ENCODE measurements at places on chromosomes 12 and 14.

DNA sequence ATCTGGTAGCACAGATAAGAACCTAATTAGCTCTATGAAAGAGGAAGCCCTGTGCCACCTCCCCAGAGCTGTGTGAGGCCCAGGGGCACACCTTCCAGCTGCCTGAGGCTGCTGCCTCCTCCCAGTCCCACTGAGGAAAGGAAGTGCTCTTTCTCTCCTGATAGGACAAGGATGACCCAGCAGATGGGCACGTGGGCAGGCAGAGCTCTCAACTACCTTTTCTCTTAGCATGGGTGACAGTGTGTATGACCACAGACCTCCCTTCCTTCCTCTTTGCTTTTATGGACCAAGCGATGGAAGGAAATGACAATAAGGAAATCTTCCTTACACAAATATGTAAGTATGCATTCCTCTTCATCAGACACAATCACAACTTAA, 127.6 kb upstream of the AMIGO2 start:
- H3K36me3 ChIP-seq: no peaks in the 10 kb centered on the region
- no peak overlapping the region for H3K4me3 ChIP-seq
- H3K4me1 ChIP-seq: no peaks in the 10 kb centered on the region
- no peak for DNase-seq
- H3K27me3 ChIP-seq: no peaks in the 10 kb centered on the region

- H3K27me3 ChIP-seq: no peaks in the 10 kb centered on the region
- H3K27ac ChIP-seq: no peak overlapping the region
- H3K36me3 ChIP-seq: no peaks in the 10 kb centered on the region
- H3K4me3 ChIP-seq: no peak overlapping the region
- H3K4me1 ChIP-seq: no peaks in the 10 kb centered on the region
Measured at GRCh38 chr12:107007411-107007810, 20.5 kb upstream of the MTERF2 start.

DNA sequence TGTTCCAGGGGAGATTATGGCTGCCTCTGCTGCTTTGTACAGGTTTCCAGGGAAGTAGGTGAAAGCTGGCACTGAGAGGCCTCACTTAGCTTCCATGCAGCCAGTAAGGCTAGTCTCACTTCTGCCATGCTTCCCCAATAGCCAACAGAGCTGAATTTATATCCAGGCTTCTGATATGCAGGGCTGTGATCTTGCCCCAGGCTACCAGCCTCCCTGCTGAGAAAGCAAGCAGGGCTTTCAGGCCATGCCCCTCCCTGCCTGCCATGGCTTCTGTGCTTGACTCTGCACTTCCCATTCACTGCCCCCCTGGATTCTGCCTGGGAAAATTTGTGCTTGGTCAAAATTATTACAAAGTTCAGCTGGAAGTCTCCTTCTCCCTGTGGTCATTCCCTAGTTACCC, 302.1 kb upstream of the FBXO33 start:
- no peak for DNase-seq
- H3K27ac ChIP-seq: no peak overlapping the region
- H3K27me3 ChIP-seq: no peaks in the 10 kb centered on the region
- H3K4me3 ChIP-seq: no peak overlapping the region
- H3K36me3 ChIP-seq: no peaks in the 10 kb centered on the region

DNA sequence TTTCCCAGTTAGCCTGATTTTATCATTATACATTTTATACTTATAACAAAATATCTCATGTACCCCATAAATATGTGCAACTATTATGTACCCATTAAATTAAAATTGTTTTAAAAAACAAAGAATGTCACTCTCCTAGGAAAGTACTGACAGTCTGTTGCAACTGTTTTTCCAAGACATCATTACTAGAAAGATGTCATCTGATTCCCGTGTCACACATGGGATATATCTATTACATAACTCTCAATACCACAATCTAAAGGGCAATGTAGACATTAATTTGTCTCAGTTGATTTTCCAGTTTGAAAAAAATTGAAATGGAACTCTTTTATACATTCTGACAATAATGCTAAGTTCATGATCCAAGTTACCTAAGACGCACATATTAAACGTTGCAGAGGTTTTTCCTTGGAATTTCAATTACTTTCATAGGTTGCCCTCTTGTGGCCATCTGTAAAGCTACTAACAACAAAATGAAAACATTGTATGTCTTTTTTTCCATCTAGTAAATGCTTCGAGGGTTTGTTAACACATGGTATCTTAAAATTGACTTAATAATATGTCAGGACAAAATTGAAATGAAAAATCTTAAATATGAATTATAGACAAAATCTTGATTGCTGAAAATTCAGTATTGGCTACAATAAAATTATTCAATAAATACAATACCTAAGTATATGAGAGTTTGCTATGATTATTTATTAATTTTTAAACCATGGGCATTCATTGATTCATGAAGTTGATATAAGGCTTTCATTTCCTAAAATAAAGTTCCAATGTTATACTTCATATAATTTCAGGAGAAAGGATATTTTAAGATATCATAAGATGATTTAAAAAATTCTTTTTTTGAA, 131.6 kb downstream of the PPFIA2 start:
- no peaks in the 10 kb centered on the region for H3K27me3 ChIP-seq
- H3K27ac ChIP-seq: no peak overlapping the region
- H3K4me3 ChIP-seq: no peak overlapping the region
- no peak for DNase-seq

GRCh38 chr12:1325666-1326065, 268.7 kb downstream of the FBXL14 start:
- no peaks in the 10 kb centered on the region for H3K36me3 ChIP-seq
- DNase-seq: no peak
- no peaks in the 10 kb centered on the region for H3K4me1 ChIP-seq
- H3K27ac ChIP-seq: no peak overlapping the region

GRCh38 chr14:104072586-104072985, 12.9 kb upstream of the ASPG start:
- no peaks in the 10 kb centered on the region for H3K36me3 ChIP-seq
- no peak overlapping the region for H3K27ac ChIP-seq
- H3K4me3 ChIP-seq: no peak overlapping the region
- no peak for DNase-seq
- H3K27me3 ChIP-seq: peaks cover 21% of the 10 kb centered on the region

DNA sequence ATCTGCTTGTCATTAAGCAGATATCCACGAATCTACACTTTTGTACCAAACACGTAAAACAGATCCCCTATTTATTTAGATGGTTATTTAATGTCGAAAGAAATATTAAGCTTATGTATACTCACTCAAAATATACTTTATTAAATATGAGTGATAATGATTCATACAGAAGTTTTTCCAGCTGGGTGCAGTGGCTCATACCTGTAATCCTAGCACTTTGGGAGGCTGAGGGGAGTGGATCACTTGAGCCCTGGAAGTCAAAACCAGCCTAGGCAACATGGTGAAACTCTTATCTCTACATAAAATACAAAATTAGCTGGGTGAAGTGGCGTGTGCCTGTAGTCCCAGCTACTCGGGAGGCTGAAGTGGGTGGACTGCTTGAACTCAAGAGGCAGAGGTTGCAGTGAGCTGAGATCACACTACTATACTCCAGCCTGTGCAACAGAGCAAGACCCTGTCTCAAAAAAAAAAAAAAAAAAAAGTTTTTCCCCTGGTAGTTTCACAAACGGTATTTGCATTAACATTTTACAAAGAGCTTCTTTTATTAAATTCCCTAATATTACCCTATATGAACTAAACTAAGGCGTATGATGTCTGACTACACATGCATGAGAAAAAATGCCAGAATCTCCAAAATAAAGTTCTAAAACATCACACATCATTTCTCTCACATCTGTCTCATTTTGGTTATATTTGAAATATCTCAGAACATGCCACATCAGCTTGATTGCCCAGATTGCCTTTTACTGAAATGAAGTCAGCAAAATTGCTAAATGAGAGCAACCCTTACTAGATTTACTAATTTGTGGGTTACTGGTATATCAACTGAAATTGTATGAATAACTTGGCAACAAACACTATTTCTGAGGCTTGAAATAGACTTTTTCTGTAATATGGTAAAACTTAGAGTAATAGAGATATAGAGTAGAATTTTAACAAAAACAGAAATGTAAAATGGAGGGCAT, 74.9 kb downstream of the PAWR start:
- H3K36me3 ChIP-seq: no peaks in the 10 kb centered on the region
- no peak overlapping the region for H3K27ac ChIP-seq
- no peaks in the 10 kb centered on the region for H3K4me1 ChIP-seq
- H3K27me3 ChIP-seq: no peaks in the 10 kb centered on the region

DNA sequence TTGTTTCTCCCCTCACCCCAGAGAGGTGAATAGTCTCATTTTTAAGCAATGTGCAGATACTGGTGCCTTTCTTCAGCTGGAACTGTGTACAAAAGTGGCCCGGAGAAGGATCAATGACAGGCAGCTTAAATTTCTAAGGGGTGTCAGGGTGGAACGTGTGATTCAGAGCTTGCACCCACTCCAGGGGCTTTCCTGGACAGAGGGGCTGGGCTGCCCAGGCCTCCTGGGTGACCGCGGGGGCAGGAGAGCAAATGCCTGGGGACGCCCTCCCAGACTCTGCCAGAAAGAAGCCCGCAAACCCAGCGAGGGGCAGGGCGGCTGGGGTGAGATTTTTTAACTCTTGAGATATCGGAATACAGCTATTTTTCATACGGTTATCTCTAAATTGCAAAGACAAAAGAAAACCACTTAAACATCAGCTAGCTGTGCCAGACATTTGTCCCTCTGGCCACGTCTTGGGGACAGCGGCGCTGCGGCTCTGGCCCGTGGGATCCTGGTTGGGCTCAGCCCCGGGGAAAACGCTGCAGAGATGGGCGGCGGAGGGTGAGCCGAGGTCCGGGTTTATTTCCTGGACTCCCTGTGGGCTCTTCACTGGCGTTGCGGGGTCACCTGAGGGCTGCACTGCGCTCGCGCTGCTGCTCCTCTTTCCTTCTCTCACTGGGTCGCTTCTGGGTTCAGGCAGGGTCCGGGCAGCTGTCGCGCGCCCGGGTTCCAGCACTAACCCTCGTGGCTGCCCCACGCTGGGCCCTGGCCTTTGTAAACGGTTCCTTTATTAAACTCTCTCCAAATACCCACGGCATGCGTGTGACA, 35.8 kb downstream of the NFKBIA start:
- H3K27me3 ChIP-seq: no peaks in the 10 kb centered on the region
- DNase-seq: no peak
- H3K36me3 ChIP-seq: no peaks in the 10 kb centered on the region
- H3K4me3 ChIP-seq: no peak overlapping the region
- H3K27ac ChIP-seq: peak overlapping the region; percentile 80
- H3K4me1 ChIP-seq: no peaks in the 10 kb centered on the region

DNA sequence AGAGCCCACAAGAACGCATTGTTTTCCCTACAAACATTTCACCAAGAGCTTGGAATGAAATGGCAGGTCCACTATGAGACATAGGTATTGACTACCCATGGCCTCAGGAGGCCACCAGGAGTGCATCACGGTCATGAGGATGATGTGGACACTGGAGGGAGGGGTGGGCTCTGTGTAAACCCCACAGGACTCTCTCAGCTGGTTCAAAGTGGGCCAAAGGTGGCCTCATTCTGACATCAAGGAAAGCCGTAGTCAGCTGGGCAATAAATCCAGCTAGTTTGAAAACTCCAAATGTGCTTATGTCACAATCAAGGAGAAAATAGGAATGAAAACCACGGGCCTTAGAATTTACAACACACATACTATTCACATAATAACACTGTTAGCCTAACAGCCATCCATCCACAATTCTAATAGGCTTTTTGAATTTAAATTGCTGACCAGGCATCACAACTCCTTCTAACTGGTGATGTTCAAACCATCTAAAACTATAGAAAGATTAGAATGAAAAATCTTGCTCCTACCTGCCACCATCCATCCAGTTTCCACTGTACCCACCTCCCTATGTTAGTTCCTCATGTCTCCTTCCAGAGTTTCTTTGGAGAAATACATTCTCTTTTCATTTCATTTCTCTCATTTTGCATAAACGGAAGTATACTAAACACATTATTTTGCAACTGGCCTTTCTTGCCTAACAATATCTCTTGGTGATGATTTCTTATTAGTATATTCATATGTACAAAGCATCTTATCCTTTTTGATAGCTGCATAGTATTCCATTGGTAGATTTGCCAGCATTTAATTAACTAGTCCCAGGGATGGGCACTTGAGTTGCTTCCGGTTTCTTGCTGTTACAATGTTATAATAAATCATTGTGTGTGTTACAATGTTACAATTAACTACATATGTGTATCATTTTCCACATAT, 21.5 kb downstream of the CMKLR1 start:
- H3K27me3 ChIP-seq: no peaks in the 10 kb centered on the region
- no peaks in the 10 kb centered on the region for H3K36me3 ChIP-seq
- DNase-seq: no peak
- no peak overlapping the region for H3K27ac ChIP-seq

DNA sequence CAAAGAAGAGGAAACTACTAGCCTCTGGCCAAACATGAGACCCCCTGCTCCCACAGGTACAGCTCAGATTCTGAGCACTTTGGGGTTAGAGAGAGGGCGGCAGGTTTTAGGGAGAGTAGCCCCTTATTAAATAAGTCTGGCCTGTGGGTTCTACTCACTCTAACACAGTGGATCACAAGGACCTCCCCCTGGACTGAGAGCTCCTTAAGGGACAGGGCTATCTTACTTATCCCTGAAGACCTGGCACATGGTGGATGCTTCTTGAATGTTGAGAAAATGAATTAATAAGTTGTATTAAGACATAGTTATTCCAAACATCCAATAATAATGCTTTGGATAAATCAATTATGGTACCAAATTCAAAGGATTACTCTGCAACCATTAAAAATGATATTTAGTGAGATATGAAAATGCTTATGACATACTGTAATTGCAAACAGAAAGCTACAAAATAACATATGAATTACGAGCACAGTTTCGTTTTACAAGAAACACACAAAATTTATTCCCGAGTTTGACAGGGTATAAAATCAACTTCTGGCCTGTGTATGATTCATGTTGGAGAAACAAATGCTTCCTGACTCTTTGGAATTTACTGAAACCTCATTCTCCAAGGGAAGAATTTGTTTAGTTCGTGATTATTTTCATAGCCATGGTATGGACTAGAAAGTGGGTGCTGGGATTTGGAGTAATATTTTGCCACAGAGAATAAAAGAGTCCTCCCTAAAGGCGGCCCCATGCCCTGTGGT, 59.3 kb upstream of the BDKRB2 start:
- H3K36me3 ChIP-seq: no peaks in the 10 kb centered on the region
- H3K4me3 ChIP-seq: no peak overlapping the region
- no peaks in the 10 kb centered on the region for H3K27me3 ChIP-seq
- DNase-seq: no peak

DNA sequence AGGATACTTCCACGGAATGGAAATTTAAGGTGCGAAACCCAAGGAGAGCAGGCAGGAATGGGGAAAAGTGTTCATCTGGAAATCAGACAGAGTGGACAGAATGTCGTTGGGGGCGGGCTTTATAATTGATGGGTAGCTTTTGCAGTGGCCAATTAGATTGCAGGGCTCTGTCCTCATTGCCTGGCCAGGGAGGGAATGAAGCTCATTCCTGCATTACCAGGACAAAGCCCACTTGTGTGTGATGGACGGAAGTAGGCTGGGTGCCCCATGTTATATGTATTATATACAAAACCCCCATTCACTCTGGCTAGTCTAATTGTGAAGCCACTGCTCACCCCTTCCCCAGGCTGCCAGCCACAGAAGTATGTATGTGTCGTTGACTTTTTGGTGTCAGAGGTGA, 23.6 kb downstream of the ZNF664 start:
- H3K4me1 ChIP-seq: peaks cover 6% of the 10 kb centered on the region
- H3K4me3 ChIP-seq: no peak overlapping the region
- no peak overlapping the region for H3K27ac ChIP-seq
- H3K27me3 ChIP-seq: no peaks in the 10 kb centered on the region
- DNase-seq: no peak
- H3K36me3 ChIP-seq: no peaks in the 10 kb centered on the region

All from breast epithelium (tissue), 4 donors.